ENCODE measurements at places on chromosomes 1 and 21.
A peak's percentile ranks its signal among the peaks of the same experiment; 100 is the strongest.

- DNase-seq: peak; percentile 31
Measured at GRCh38 chr1:56469640-56470371, 109.6 kb downstream of the PLPP3 start.

DNA sequence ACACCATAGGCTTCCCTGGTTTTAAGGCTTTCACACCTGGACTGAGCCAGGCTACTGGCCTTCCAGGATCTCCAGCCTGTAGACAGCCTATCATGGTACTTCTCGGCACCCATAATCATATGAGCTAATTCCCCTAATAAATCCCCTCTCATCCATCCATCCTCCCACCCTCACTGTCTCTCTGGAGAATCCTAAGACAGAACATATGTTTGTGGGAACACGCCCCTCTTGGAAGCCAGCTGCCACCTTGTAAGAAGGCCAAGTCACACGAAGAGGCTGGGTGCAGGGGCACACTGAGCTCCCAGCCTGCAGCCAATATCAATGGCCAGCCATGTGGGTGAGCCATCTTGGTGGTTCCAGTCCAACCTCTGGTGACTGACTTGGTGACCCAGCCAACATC lies 7.4 kb downstream of the CLCC1 start:
- no peak for DNase-seq

- no peak for DNase-seq
Measured at GRCh38 chr1:226425004-226425378, 17.1 kb upstream of the PARP1 start.

DNA sequence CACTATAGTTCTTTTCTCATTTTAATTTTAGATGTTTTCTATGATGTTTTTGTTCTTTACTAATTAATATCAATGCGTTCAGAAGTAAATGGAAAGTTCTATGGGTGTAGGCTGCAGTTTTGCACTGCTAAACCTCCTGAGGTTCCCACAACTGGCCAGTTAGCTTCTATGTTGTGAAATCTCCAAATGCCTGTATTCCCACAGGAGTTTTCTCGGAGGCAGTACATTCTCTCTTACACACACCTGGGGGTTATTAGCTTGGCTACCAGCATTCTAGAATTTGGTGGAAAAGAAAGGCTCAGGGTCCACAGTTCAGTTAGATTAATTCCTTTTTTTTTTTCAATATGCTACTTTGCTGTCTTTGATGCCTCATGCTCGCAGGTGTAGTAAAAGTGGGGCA lies 216.9 kb upstream of the NRIP1 start:
- no peak for DNase-seq

DNA sequence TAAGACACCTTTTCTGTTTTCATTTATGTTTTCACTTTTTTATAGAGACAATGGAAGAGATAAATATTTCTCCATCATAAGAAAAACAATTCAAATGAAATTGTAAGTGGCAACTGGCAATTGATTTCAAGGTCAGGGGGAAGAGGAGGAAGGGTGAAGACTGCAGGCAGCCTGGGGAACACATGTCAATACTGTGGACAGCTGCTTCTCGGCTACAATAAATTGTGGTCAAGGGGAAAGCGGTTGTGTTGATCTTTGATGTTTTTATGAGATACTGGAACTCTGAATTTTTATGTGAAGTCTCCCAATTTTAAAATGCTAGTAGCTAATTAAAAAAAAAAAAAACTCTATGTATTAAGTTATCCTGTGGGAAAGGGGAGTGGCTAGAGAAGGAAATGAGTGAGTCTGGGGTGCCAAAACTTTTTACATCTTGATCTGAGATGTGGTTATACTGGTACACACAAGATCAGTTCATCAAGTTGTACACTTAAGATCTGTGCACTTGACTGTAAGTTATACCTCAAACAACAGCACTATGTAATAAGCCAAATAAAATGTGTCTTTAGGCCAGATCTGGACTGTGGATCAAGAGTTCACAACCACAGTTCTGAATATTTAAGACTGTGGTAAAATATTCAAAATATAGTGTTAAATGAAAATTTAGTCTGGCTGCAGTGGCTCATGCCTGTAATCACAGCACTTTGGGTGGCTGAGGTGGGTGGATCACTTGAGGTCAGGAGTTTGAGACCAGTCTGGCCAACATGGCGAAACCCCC lies 18.0 kb downstream of the SSX2IP start:
- no peak for DNase-seq

DNA sequence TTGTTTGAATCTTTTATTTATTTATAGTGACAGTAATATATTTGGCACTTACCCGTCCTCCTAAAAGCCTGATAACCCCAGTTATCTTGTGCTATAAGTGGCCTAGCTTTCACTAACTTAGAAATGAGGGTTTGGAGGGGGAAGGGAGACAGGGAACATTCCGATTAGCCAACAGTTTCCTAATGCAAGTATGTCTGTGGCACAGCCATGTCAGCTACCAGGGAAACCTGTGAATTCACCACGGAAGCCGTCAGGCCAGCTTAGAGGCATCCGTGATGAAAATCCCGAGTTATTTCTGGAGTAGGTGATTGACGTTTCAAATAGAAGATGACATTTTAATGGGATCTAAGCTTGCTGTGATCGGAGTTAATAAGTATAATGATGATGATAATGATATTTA lies 39.4 kb upstream of the BCL10 start:
- DNase-seq: no peak

- DNase-seq: no peak
Measured at GRCh38 chr1:244162786-244163530, 111.9 kb downstream of the ZBTB18 start.
